ENCODE measurements at places on chromosomes 3 and 15.

DNA sequence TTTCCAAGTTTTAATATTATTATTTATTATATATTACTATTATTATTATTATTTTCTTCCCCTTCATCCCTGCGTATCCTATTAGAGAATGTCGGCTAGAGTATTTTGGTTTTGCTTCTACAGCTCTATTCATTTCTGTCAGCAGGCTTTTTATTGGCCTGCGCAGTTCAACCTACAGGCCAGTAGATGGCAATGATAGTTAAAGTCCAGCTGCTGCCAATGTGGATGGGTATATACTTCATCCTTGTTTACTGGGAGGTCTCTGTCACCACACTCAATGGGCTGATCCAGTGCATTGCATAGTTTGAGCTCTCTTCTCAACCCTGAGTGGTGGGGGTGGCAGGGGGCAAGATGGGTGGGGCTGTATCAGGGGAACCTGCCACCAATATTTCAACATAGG lies 799.8 kb downstream of the NSUN3 start:
- DNase-seq = no peak

- DNase-seq = no peak
These were observed 104.3 kb downstream of the MEX3B start for GRCh38 chr15:81941479-81941878.

DNA sequence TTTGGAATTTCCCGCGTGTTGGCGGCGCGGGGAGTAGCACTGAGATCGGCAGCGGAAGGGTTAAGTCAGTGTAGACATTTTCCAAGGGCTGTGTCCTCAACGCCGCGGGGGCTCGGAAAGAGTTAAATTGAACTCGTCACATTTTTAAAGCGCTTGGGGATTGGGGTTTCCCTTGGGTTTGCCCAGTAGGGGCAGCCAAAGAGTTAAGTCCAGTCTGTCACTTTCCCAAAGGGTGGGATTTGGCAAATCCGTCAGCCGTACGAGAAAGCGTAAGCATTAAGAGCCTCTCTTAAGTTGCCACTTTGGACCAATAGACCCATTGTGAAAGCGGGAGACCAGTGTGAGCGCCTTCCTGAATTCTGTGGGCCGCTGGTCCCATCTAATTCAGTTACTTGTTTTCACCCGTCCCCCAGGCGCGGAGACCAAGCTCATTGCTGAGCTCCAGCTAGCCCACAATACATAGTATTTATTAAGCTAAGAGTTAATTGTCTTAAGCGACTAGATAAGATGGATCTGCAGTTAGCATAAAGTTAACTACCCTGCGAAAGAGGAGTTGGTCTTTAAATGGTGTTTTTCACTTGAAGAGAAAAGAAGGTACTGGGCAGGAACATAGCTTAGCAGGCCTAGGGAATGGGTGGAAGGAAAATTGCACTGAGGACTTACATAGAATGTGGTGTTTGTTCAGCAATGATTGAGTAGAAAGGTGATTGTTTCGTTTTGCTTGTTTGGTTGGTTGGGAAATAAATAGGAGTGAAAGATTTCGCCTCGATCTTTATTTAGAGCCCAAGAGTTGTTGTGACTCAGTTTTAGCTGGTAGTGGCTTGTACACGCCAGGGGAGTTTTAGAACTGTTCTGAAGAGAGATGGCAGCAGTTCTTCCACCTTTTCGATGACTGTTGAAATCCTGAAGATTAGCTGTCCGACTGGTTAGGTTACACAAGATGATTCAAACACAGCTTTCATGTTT lies 932 bp downstream of the ARL8B start:
- DNase-seq = peak; percentile 35

DNA sequence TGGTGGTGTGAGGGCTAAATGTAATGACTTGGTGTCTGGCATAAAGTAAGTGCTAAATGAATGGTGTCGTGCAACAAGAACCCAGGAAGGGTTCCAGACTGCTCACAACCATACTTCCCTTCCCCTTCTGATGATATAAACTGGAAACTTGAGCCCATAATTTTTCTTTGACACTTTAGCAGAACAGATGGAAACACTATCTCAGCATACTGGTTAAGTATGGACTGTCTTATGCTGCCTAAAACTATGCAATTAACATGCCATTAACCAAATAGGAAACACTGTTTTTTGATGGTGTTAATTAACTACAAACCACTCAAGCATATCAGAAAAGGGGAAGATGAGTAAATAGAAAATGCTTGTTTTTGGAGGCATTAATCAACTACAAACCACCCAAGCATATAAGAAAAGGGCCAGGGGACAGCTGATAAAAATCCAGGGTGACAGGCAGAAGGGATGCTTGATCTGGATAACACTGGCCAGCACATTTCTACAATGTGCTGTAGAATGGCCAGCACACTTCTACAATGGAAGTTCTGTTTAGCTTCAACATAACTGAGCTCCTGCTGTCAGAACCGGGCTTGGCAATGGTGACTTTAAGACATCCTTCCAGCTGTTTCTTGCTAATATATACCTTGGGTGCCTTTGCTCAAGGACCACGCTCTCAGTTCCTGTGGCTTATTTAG lies 85.5 kb upstream of the FAM3D start:
- DNase-seq = no peak

DNA sequence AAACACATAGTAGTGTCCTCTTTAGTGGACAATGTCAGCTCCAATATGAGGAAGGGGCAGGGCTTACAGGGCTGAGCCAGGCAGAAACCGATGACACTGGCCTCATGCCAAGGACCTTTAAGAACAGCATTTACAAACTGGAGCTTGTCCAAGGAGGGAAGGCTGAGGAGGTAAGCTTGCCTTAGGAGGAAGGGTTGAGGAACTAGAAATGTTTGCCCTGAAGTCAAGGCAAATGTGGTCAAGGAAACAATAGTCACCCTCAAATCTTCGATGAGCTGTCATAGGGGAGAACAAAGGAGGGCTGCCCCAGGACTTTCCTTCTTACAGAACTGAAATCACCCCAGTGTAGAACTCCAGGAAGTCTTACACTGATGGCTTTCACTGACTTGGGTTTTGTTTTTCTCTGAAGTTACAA lies 136.4 kb downstream of the LIPC start:
- DNase-seq = peak; percentile 42

DNA sequence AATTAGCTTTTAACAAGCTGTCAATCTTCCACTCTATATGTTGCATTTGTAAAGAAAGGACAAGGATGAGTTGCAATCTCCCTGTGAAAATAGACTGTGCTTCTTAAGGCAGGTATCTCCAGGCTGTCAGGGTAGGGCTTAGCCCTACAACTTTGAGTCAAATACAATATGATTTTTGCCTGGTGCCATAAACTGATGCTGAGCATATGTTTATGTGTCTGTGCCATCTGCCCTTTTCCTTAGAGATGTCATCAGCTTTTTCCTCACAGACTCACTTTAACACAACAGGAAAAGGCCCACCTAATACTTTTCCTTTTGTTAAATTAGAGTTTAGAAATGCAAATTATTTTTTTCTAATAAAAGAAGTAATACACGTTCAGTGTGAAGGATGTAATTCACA lies 548.3 kb downstream of the NLGN1 start:
- DNase-seq = no peak

- DNase-seq = no peak
These were observed 105.3 kb downstream of the CD47 start for GRCh38 chr3:107985496-107985895.

DNA sequence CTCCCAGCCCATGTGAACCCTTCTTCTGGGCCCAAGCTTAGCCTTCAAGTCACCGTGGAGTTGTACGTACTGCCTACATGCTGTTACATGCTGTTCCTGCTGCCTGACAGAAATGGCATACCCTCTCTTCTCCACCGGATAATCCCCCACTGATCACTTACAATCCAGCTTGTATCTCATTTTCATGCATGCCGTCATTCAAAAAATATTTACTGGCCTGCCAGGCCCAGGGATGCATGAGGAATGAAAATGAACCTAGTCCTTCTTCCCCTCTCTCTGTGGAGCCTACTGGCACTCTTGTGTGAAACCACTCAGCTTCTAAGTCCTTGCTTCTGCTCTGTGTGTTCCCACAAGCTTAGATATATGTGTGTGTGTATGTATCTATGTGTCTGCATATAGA lies 60.6 kb downstream of the WNT5A start:
- DNase-seq = no peak

- DNase-seq = no peak
These were observed 2.3 kb downstream of the FBXL22 start for GRCh38 chr15:63599401-63600000.
